ENCODE measurements at places on chromosomes 2 and 18.

DNA sequence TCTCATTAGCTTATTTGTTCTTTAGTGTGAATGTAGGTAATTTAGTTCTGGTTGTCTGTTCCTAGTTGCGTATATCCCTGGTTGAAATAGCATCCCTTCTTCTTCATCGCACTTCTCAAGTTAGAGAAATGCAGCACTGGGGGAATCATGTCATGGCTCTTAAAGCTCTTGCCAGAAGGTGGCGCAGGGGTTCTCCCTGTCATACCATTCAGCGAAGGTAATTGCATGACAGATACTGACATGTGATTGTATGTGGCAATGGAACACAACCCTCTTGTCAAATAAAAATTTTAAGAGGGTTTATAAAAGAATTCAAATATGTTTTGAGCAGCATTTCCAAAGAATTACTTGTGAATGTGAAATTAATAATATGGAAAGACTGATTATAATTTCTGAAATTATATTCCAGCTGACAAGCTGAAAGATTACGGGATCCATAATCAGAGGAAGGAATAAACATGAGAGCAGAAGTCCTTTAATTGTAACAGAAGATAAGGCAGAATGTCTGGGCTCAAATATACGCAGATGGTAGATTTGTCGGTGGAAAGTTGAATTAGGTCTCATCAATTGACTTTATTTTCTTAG lies 411.7 kb downstream of the DSEL start:
- peak; percentile 79 for DNase-seq

- DNase-seq, result no peak
These were observed 17.3 kb upstream of the TTR start for GRCh38 chr18:31574359-31574758.

DNA sequence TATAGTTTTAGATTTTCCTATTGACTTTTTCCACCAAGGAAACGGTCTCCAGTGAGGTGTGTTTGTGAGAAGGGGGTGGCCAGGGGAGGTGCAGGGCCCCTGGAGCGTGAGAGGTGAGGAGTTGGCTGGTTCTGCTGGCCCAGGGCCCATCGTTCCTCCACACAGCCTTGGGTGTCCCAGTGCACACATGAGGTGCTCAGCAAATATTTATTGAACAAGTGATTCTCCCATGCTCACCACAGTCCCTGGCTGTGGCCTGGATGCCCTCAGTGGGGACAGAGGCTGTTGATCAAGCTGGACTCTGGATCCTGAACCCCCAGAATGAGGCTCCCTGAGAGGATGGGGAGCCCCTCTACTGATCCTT lies 5.0 kb downstream of the HAAO start:
- no peak for DNase-seq

GRCh38 chr2:130823886-130824491 lies 12.7 kb upstream of the ARHGEF4 start:
- DNase-seq, result no peak

GRCh38 chr18:44893966-44894365 lies 213.3 kb downstream of the SETBP1 start:
- no peak for DNase-seq

- no peak for DNase-seq
These were observed 190.3 kb downstream of the C1D start for GRCh38 chr2:67872481-67872880.

DNA sequence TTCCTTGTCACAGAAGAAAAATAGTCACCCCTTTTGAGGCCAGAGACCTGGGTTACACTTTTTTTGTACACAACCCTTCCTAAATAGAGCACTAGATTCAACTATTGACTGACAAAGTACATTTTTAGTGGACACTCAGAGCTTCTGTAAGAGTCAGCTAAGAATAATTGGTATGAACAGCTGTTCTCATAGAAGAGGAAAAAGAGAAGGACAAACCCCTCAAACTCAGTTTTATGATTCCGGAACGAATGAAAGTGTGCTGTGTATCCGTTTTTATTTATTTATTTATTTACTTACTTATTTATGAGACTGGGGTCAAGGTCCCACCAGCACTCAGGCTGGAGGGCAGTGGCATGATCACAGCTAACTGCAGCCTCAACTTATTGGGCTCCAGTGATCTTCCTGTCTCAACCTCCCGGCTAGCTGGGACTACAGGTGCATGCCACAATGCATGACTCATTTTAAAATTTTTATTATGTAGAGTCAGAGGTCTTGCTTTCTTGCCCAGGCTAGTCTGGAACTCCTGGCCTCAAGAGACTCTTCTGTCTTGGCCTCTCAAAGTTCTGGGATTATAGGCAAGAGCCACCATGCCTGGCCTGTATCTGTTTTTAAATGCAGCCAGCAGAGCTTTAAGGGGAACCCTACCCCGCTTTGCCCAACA lies 36.0 kb upstream of the FZD5 start:
- DNase-seq, result no peak

DNA sequence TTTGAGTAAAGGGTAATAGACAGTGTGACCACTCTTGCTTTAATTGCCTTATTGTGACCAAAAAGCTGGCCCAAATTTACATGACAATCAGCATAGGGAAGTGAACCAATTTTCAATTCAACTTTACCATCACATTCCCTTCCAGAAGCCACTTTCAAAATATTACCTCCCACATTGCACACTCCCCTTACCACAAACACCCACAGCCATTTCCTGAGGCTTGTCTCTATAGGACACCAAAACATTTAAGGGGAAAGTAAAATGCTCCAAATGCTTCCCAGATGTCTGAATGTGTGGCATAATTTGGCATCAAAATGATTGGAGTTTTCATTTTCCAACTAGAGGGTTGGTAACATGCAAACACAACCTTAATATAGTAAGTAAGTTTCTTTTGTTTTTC lies 616.1 kb downstream of the SLC4A3 start:
- no peak for DNase-seq

DNA sequence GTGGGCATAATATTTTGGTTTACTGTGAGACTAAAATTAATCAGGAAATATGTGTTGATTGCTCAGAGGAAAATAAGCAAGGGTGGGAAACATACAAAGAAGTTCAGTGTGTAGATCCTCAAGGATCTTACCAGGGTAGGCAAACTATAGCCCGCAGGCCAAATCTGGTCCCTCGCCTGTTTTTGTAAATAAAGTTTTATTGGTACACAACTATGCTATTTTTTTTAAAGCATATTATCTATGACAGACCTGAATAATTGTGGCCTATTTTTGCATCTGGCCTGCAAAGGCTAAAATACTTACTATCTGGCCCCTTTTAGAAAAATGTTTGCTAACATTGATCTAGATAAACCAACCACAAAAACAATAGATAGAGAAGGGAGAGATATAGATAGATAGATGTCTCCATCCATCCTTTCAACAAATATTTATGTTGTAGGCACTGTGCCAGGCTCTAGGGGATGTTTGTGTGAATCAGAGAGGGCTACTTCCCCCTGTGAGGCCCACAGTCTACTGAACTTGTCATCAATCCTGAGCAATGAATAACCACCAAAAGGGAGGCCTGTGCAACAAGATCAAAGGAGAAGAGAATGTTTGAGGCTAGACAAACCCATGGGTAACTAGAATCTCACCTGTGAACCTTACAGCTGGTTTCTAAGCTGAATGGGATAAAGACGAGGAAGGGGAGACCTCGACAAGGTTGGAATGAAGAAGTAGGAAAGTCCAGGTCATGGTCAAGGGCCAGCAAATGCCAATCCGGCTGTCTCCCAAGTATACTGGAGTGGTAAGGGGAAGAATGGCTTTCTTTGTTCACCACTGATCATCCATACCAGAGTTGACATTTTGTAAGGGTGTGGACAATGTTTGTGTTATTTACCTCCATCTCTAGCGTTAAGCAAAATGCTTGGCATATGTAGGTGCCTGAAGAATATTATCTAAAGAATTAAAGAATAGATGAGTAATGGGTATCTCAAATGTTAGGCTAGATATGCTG lies 23.6 kb downstream of the ALPK2 start:
- DNase-seq, result no peak

All from NCI-H2081 (cell line).